HCT116 (cell line): ENCODE measurements at places on chromosomes 1 and 21. TPM values are rescaled to one million over a fixed set of nuclear protein-coding genes. Genes with fewer than 3 reads are reported as not detected.

DNA sequence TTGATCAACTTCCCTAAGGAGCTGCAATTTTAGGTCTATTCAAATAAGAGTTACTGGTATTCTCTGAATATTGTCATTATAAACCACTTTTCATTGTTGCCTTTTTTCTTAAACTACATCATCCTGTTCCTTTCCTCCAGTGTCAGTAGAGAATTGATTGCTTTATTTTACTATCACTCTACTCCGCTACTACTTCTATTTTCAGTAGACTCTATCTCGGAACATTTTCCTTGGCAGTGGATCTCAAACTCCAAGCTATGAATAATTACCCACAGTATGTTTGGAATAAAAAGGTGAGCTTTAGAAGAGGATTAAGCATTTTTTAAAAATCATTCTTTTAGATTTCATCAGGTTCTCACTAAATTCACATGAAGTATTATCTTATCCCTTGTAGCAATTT is 224.9 kb downstream of the GREM2 start:
- DNase-seq: no peak

- no peak for DNase-seq
These were observed 209.7 kb downstream of the PATJ start for GRCh38 chr1:61951731-61952580.

DNA sequence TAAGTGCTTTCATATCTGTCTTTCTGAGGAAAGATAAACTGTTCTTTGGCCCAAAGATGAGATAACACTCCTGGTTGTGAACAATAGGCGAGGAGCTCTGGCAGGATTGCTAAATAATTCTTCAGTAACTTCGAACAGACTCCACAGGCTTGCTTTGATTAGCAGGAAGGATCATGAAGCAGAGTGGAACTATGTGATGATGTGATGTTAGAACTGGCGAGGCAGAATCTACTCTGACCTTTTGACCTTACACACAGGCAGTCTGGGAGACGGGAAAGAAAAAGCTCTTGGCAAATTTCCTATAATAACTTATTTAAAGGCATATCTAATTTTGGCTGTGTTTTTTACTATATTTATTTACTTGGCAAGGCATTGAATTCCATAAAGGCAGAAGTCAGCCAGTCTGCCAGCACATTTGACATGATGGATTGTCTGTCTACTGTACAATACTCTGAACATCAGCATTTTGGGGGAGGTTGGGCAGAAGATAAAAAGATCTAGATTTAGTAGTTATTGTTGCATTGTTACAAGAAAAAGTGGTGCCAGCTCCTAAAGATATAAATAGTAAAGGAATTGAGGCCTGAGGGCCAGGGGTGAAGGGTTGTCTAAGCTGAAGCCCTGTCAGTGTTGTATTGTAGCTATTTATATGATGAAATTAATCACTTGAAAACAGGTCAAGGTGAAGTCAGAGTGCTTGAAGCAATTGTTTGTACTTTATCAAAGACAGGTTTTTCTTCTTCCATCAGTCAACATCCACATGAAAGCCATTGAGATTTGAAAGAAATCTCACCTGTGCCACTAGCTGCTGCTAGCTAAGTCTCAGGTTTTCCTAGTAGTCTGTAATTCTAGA is 708.8 kb downstream of the LTN1 start:
- DNase-seq: no peak

The FGR gene
- total RNA-seq: not detected

- DNase-seq: no peak
These were observed 75.4 kb upstream of the TMPRSS2 start for GRCh38 chr21:41583274-41583790.

The TMPRSS3 gene
- not detected for total RNA-seq
